ENCODE measurements at places on chromosomes 6 and 20.

DNA sequence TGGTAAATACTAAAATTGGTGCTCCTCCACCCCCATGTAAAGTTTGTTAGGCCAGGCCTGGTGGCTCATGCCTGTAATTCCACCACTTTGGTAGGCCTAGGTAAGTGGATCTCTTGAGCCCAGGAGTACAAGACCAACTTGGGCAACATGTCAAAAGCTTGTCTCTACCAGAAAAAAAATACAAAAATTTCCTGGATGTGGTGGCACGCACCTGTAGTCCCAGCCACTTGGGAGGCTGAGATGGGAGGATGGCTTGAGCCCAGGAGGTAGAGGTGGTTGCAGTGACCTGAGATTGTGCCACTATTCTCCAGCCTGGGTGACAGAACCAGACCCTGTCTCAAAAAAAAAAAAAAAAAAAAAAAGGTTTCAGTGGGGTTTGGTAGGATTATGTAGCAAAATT lies 41.7 kb downstream of the ITCH start:
- no peak for DNase-seq

GRCh38 chr6:166592821-166593220 lies 6.3 kb upstream of the RAMACL start:
- no peak for DNase-seq

DNA sequence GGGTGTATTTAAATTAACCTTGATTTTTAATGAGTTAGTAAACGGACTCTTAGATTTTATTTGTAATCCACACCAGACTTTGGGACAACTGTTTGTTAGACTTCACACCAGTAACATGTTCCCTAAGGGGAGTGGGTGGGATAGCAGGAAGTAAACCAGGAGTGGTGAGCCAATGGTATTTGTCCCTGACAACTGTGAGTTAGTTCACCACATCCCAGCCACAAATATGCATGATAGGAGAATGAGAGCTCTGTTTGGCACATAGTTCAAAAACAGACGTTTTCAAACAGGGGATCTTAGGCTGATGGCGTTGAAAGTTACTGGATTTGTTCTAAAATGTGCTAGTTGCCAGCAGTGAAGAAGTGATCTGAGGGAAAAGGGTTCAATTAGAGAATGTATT lies 18.7 kb upstream of the COL10A1 start:
- no peak for DNase-seq

DNA sequence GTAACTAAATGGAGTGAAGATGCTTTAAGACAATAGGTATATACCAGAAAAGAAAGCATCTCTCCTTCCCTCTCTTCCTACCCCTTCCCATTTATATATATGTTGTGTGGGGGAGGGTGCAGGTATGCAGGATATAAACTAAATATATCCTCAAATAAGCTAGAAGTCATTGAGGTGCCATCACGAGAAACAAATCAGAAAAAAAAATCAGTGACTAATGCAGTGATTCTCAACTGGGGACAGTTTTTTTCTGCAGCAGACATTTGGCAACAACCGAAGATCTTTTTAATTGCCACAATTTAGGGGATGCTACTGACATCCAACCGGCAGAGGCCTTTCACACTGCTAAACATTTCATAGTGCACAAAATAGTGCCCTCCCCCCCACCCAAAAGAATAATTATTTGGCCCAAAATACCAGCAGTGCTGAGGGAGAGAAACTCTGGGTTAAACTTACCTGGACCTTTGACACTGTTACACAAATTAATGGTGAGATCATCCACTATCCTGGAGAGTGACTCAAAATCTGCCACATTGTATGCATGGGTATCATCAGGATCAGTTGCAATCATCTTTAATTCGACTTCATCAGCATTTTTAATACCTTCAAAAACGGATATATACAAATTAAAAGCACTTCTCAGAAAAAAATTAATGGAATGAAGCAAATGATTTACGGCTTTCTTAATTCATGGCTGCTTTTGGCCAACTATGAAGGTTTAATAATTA lies 55.0 kb downstream of the COL12A1 start:
- no peak for DNase-seq

- DNase-seq = no peak
These were observed 69.5 kb upstream of the SAMD5 start for GRCh38 chr6:147438758-147439528.

DNA sequence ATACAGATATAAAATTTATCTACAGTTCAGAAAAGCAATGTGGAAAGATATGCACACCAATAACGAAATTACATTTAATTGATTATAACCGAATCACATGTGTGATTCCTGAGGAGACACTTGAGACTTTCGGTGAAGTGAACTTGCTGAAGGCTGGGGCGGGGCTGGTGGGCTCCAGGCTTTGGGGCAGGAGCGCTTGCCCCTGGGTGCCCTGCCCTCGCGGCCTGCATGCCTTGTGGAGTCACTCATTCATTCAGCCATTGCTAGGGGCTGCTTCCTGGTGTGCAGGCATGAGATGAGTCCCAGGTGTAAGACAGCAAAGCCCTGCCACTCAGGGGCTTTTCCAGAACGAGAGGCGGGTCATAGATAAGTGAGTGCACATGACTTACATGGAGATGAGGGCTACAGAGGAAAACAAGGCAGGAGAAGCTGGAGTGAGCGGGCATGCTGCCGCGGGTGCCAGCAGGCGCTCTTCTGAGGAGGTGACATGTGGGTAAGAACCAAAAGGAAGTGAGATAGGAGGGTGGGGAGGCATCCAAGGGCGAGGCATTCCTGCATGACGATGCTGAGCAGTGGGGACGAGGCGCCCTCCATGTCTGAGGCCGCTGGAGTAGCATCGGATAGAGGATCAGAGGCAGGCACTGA lies 88.7 kb downstream of the BMP7 start:
- DNase-seq = no peak

DNA sequence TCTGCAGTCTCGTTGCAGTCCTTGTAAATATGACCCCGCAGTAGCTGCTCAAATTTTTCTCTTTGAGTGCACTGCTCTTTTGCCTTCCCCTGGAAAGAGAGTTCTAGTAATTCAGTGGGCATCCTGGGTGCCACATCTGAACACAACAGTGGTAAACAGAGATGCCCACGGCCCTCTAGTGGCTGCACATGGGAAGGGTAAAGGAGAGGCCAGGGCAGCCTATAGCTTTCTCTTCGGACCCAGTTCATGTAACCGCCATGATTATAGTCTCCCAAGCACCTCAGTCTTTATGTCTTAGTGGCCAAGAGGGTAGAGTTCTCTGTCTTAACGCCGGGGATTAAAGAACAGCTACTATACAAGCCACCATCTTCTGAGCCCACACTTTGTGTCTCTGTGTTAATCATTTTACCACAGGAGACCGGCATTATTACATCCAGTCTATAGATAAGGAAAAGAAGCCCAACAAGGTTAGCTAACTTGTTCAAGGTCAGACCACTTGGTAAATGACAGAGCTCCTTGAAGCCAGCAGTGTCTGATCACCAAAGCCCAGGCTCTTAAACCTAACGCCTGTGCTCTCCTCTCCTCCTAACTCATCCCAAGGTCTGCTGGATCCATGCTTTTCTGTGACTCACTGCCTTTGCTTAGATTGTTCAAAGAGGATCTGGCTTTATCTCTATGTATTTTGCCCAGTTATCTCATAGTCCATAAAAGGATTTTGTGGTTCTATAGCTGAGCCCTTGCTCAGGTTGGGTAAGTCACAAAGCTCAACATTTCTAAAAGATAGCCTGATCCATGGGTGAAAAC lies 81.8 kb downstream of the ISM1 start:
- DNase-seq = peak; percentile 50

- DNase-seq = no peak
These were observed 35.7 kb downstream of the UBR2 start for GRCh38 chr6:42599558-42599957.

DNA sequence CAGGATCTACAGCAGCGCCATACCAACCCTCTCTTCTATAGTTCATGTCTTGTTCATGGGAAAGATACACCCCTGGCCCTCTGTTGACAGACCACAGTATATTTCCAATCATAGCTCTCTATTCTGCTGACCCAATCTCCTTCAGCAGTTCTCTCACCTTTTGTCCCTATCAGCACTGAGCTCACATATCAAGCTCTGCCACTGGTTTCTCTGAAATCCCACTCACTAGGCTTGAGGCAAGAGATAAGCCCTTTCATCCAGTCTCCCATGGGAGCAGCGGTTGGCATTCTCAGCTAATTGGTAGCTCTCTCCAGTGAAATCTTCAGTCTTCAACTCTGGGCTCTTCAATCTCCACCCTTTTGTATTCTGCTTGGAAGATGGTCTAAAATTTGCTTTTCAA lies 313.4 kb downstream of the GJA1 start:
- no peak for DNase-seq

DNA sequence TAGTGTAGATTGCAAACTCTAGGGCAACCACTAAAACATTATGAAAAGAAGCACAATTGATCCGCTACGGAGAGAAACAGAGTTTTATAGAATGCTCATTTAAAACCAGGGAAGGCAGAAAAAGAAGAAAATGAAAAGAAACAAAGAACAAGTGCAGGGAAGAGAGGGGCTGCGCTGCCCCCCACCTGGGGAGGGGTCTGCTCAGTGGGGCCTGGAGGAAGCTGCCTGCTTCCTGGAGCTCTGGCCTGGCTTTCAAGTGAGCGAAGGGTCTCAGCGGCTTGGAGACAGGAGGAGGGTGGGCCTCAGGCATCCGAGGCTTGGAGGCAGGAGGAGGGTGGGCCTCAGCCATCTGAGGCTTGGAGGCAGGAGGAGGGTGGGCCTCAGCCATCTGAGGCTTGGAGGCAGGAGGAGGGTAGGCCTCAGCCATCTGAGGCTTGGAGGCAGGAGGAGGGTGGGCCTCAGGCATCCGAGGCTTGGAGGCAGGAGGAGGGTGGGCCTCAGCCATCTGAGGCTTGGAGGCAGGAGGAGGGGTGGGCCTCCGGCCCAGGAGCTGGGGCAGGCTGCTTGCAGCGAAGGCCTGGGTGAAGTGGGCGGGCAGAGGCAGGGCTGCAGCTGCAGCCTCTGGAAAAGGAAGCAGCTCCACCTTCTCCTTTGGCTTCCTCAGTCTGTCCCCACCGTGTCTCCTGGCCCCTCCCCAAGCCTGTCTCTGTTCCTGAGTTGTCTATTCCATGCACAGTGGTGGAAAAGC lies 406.3 kb downstream of the TAF4 start:
- DNase-seq = peak; percentile 26

DNA sequence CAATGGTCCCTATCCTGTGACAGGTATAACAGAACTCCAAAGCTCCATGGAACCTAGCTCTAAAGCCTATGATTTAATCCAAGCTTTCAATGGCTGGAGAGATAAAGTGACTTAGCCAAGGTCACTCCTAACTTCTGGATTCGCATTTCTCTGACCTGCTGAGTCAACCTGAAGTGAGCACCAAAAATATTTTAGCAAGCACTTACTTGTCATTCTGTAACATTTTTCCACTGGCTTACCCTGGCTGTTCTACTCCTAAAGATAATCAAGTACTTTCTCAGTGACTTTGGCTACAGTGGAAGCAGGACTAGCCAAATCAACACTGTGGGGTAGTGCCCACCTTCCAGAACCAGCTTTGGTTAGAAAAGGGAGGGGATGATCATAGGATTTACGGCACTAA lies 188.3 kb downstream of the OGFRL1 start:
- DNase-seq = no peak

DNA sequence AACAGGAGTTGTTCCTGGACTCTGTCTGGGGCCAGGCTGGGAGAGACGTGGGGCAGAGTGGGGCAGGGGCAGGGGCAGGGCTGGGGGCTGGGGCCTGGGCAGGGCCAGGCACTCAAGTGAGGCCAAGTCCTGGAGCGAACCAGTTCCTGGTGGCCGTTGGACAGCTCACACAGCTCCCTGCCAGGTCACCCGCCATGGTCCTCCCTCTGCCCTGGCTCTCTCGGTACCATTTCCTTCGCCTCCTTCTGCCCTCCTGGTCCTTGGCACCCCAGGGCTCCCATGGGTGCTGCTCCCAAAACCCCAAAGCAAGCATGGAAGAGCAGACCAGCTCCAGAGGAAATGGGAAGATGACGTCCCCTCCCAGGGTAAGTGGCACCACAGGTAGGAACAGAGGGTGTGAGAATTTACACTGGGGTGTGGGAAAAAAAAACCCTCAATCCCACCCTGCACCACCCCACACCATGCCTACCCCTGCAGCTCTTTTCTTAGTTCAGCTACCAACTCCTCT lies at the start of gene MCCD1:
MCCD1 (plus strand) TSS at position 142 of the 508 bp plus-strand sequence; CDS start at position 195, 53 bp downstream.
- DNase-seq = no peak

GRCh38 chr20:38414769-38415450 lies 20.2 kb downstream of the SNHG17 start:
- no peak for DNase-seq

DNA sequence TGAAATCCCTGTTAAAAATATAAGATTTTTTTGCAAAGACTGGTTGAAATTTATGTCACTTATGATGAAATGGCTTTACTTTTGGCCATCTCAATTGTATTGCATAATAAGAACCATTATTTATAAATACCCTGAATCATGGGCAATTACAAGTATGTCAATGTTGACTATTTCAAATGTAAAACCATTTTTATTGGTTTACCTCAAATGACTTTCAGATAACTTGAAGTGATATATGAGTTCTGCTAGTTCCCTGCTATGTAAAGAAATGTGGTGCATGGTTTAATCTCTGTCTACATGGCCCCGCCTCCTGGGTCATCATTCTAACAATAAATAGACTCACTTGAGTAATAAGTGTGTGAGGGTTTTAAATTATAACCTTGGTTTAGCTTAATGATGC lies 275.6 kb upstream of the PREP start:
- DNase-seq = no peak

DNA sequence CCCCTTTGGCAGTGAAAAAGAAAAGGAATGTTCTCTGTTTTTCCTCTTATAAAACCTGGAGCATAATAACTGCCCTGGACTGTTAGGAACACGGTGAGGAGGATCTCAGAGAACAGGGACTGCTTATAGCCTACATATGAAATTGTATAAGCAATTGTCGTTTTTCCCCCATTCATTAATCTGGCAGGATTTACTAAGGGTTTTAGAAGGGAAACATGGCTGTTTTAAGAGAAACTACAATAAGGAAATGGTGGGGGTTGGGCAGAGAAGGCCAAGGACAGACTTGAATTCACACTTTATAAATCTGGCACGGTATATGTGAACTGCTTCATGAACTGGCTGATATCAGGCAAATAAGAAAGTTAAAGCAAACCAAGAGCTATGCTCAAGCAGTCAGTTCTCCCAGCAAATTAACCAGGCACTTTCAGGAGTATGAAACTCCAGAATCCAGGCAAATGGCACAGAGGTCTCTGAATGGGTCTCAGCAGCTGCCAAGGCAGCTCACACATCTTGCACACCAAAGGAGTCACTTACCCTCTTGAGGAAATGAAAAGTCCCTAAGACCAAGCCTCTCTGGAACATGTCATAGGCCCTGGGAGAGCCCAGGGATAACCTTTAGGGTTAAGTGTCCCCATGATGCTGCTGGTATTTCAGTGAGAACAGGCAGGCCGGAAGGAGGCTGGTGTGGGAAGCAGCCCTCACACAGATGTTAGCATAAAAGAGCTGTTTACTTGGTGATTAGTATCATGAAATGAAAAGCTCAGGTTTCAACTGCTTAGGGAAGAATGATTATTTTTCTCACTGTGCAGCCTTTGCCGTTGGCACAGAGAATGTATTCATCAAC lies 260.5 kb upstream of the MARCKS start:
- DNase-seq = peak; percentile 15

GRCh38 chr6:136114661-136115060 lies 135.4 kb downstream of the MTFR2 start:
- DNase-seq = no peak

GRCh38 chr6:41775293-41775882 lies 4.3 kb downstream of the FRS3 start:
- DNase-seq = no peak

- DNase-seq = no peak
These were observed 118.7 kb downstream of the HFE start for GRCh38 chr6:26205625-26206574.

GRCh38 chr20:63686492-63687321 lies 9.7 kb upstream of the TNFRSF6B start:
- no peak for DNase-seq

GRCh38 chr20:2967841-2968240 lies 75.6 kb upstream of the GNRH2 start:
- no peak for DNase-seq
